ENCODE measurements at places on chromosomes 4 and X.

DNA sequence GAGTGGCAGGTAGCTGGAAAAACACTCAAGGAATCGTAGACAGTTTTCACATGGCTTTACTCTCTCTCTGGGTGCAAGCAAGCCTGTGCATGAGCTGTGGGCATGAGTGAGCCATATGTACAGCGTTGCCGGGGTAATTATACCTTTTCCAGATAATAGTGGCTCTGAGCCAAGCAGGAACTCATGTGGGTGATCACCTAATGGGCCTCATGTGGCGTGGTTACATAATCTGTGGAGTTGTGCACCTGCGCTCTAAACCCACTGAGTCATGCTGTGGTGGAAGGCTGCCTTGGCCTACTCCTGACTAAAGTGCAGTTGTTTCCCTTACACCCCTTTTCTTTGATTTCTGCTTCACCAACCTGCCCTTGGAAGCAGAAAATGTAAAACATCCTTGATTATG, 1564.5 kb upstream of the PCDH10 start:
- no peak for DNase-seq

- DNase-seq, result no peak
Observed at GRCh38 chr4:30537456-30537855, 182.7 kb upstream of the PCDH7 start.

DNA sequence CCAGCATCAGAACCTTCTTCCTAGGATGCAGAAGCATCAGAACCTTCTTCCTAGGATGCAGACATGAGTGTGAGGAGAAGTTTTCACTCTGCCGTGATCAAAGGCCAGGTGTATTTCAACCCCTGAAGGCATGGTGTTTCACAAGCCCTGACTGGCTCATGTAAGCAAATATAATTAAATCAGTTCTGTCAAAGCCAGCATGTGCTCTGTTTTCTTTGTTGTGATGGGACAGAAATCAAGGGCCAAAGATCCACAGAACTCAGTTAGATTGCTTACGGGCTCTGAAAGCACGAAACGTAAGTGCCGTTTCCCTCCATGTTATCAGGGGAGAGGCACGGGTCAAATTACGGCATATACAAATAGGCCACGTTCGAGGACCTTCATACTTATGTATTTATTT, 32.0 kb upstream of the CLDN24 start:
- DNase-seq, result no peak

- DNase-seq, result no peak
Observed at GRCh38 chr4:173699841-173700475, 169.9 kb upstream of the HAND2 start.

DNA sequence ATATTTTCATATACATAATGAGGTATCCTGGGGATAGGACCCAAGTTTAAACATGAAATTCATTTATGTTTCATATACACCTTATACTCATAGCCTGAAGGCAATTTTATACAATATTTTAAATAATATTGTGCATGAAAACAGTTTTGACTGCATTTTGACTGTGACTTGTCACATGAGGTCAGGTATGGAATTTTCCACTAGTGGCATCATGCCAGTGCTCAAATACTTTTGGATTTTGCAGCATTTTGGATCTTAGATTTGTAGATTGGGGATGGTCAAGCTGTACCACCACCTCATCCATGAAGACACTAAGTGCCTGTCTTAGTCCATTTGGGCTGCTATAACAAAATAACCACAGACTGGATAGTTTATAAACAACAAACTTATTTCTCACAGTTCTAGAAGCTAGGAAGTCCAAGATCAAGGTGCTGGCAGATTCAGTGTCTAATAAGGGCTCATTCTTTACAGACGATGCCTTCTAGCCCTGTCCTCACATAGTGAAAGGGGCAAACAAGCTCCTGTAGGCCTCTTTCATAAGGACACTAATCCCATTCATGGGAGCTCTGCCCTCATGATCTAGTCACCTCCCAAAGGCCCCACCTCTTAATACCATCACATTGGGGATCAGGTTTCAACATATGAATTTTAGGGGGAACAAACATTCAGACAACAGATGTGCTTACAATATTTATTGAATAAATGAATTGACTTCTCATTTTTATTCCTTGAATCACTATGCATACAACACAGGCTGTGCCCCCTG, 9.4 kb downstream of the NUDT6 start:
- DNase-seq, result no peak

DNA sequence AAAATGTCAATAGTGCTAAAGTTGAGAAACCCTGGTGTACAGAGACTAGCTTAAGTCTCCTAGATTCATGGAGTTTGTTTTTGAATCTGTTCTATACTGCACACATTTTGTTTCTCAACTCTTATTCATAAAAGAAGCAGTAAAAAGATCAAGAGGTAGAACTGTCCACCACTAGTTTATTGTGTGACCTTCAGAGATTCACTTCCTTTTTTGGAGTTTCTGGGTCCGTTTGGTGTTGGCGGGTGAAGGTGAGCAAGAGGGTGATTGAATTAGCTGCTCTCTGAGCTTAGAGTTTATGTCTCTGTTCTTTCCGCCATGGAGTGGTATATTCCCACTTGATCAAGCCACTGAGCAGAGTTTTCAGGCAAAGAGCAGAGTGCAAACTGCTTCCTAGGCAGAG, 21.4 kb upstream of the PLAC1 start:
- no peak for DNase-seq

DNA sequence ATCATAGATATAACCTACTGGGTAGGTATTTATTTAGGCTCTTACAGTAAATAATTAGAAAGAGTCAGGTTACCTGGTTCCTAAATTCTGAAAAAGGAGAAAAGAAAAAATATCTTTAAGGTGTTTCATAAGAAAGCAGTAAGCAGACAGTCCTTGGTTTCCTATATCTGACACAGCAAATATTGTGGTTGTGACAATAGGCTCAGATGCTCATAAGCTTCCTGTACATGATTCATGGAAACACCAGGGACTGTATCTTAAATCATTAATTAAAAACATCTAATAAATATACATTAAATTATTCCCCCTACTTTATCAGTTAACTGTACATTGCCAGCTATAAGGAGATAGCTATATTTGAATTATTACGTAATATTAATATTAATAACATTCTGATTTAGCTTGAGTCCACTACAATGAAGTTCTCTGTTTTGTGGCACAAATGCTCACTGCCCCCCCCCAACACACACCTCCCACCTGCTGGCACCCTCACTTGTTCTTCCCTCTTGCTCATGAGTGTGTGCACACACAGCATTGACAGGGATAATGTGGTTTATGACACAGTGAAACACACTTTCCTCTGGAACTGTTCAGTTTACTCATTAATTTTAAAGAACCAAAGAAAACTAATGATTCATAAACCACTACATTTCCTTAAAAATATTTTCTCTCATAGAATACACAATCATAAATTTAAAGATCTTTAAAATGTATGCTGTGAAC, 187.4 kb downstream of the NR3C2 start:
- DNase-seq, result no peak

DNA sequence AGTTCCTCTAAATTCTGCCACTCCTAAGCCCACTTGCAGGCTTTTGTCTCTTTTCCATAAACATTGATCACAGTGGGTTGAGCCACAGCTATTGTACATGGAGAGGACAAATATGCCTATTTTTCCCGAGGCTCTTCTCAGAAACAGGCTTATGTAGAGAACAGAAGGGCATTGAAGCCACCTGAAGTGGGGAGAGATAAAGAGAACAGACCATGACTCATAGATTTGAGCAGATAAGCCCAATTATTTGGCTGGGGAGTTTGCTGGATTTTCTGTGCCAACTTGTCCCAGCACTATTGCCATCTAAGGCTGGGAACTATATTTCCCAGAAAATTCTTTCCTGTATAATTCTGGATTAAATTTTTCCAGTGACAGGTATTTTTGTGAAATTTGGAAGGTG, 446.1 kb upstream of the RPS6KA3 start:
- DNase-seq, result no peak

- no peak for DNase-seq
Observed at GRCh38 chrX:129653971-129654651, 645 bp downstream of the APLN start.

GRCh38 chr4:8760561-8760960, 111.1 kb downstream of the HMX1 start:
- DNase-seq, result no peak

DNA sequence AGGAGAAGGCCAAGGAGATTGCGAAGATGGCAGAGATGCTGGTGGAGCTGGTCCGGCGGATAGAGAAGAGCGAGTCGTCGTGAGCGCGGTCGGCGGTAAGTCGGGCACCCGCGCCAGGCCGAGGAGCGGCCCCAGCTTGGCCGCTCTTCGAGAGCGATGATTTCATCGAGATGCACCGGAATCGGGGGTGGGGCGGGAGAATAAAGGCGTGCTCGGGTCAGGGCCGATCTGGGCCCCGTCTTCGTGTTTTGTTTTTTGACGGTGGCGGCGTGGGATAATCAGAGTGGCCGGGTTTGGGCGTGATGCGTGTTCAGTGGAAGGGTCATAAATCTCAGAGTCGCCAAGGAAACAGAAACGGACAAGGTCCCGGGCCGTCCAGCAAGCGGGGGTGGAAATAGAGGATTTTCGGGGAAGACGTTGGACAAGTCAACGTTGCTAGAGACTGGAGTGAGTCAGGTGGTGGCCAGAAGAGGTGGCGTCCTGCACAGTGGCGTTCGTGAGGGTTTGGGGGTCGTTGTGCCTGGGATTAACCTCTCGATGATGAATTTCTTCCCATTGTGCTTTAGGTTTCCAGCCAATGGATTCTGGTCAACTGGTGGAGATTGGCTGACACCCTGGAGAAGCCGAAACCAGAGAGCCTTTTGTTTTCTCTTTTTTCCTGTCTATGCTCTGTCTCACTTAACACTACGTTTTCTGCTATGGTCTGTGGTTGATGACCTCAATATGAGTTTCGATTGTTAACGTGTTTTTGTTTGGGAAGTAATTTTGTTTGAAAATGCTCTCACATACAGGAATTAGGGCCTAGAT, 882 bp downstream of the MRFAP1 start:
- no peak for DNase-seq

GRCh38 chr4:98555798-98556445, 102.5 kb downstream of the TSPAN5 start:
- DNase-seq, result no peak

GRCh38 chrX:139211568-139212182, 318.9 kb upstream of the F9 start:
- DNase-seq, result no peak

- no peak for DNase-seq
Observed at GRCh38 chr4:158786121-158786601, 17.3 kb downstream of the FNIP2 start.

DNA sequence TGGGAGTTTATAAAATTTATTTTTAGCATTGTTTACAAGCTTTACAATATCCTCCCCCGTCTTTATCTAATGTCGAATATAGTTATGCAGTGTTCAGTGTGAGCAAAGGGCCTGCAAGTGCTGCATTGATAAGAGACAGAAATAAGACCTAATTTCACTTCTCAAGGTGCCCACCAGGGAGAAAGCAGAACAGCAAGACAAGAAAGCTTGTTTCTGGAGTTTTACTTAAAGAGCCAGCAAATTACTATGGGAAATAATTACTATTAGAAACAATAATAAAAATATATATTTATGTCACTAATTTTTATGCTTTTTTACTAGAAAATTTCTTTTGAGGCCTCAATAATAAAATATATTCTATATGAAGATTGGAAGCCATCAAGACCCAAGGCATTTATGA, 2677.7 kb downstream of the ARAP2 start:
- DNase-seq, result no peak

- no peak for DNase-seq
Observed at GRCh38 chr4:6195602-6196319, 4.6 kb downstream of the JAKMIP1 start.

Measured in epithelial cell of proximal tubule (primary cell).